ENCODE measurements at places on chromosomes 3 and 15.

DNA sequence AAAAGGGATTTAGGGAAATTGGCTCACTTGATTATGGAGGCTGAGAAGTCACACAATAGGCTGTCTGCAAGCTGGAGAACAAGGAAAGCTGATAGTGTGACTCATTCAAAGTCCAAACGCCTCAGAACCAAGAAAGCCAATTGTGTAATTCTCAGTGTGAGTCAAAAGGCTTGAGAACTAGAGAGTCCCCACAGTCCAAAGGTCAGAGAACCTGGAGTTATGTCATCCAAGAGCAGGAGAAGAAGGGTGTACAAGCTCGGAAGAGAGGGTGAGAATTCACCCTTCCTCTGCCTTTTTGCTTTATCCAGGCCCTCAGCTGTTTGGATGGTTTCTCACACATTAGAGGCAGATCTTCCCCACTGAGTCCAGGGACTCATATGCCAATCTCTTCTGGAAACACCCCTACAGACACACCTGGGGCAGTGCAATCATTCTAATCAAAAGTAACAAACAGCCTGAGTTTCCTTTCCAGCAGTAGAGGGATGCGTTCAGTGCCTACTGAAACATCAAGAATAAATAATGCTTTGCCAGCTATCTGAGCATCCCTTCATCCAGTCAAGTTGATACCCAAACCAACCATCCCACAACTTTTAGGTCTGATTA lies 271.5 kb downstream of the SATB1 start:
- DNase-seq, result no peak

GRCh38 chr15:88802991-88803240 lies 320 bp upstream of the ACAN start:
- DNase-seq, result no peak

- no peak for DNase-seq
Observed at GRCh38 chr3:168467115-168467714, 371.5 kb upstream of the GOLIM4 start.

- no peak for DNase-seq
Observed at GRCh38 chr3:176032043-176032442, 1165.2 kb downstream of the TBL1XR1 start.

GRCh38 chr3:72413228-72413627 lies 435.0 kb downstream of the SHQ1 start:
- DNase-seq, result no peak

DNA sequence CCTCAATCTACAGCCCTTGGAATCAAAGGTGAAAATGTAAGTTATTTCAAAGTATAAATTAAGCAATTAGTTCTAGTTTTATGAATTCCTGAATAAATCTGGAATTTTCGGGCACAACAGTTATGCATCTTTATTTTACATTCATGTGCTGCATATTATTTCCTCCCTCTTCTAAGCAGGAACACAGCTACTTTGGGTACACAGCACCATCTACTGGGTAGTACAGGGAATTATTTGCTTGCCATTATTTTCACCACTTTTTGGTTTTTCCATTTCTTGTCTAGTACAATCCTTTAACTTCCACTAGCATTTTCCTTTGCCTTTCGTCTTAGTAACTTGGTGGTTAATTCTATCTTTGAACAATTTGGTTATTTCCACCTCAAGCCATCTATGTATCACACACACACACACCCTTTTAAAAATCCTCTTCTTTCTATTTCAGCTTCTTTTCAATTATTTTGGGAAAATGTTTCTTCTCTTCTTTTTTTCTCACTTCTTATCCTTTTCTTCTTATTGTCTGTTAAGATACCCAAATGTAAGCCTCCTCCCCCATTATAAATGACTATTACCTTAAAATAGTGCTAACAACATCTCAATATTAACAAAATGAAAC lies 451.0 kb downstream of the MFSD1 start:
- DNase-seq, result no peak

- no peak for DNase-seq
Observed at GRCh38 chr3:190618330-190619030, 104.6 kb downstream of the IL1RAP start.

DNA sequence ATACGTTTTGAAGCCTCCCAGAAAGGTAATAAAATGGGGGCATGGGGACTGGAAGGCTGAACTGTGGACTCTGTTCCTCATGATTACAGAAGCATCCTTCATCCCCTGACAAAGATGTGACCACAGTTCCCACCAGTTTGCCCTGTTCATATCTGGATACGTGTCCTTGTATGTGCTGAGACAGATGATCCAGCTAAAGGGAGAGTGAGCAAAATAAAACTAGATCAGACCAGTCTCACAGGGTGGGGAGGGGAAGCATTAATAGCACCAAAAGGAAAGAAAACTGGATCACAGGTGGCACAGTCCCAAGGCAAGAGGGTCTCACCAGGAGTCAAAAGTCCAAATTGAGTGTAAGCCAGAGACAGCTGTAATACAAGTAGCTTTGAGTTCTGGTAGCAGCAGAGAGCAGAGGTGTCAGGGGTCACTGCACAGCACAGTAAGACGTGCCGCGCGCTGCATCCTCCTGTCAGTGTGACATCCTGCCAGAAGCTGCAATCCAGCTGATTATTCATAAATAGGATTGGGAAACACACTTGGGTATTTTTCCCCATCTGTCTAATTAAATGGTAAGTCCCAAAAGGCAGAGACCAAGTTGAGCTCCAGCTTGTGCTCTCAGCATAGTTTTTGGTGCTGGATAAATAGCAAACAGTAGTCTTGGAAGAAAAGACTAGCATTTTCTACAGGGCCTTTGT lies 560.0 kb upstream of the CFAP20DC start:
- DNase-seq, result no peak

GRCh38 chr15:67000896-67001295 lies 64.5 kb upstream of the SMAD3 start:
- DNase-seq, result no peak

GRCh38 chr15:70071799-70072198 lies 25.9 kb downstream of the TLE3 start:
- DNase-seq, result no peak

DNA sequence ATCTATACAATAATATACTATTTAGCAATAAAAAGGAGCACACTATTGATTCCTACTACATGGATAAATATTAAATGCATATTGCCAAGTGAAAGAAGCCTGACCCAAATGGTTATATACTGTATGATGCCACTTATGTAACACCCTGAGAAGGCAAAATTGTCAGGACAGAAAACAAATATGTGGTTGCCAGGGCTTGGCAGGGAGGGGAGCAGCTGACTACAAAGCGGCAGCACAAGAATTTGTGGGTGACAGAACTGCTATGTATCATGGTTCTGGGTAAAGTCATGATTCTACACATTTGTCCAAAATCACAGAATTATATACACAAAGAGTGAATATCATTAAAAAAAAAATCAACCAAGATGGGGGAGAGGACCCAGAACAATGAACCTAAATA lies 22.5 kb downstream of the TBC1D2B start:
- DNase-seq, result no peak

DNA sequence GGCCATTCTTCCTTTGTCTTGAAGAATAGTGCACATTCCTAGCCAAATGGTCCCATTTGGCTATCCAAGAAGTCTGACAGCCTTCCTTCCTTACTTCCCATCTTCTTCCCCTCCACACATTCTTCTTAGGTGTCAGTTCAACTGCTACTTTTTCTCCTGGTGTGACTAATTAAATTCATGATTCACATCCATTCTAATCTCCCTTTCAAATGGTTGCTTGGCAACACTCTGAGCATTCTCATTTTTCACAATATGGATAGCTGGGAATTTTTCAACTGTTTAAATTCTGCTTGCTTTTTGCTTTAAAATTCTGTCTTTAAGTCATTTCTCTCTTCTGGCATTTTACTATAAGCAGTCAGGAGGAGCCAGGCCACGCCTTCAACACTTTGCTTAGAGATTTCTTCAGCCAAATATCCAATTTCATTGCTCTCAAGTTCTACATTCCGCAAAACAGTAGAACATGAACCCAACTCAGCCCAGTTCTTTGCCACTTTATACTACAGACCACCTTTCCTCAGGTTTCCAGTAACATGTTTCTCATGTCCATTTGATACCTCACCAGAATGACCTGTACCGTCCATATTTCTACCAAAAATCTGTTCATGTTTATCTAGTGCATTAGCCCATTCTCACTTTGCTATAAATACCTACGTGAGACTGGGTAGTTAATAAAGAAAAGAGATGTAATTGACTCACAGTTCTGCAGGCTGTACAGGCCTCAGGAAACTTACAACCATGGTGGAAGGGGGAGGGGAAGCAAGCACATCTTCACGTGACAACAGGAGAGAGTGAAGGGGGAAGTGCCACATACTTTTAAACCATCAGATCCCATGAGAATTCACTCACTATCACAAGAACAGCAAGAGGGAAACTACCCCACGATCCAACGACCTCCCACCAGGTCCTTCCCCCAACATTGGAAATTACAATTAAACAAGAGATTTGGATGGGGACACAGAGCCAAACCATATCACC lies 31.9 kb upstream of the MCF2L2 start:
- DNase-seq, result no peak

GRCh38 chr3:58392181-58392580 lies 41.5 kb downstream of the PDHB start:
- DNase-seq, result no peak

GRCh38 chr15:67997996-67998395 lies 56.1 kb upstream of the PIAS1 start:
- no peak for DNase-seq

DNA sequence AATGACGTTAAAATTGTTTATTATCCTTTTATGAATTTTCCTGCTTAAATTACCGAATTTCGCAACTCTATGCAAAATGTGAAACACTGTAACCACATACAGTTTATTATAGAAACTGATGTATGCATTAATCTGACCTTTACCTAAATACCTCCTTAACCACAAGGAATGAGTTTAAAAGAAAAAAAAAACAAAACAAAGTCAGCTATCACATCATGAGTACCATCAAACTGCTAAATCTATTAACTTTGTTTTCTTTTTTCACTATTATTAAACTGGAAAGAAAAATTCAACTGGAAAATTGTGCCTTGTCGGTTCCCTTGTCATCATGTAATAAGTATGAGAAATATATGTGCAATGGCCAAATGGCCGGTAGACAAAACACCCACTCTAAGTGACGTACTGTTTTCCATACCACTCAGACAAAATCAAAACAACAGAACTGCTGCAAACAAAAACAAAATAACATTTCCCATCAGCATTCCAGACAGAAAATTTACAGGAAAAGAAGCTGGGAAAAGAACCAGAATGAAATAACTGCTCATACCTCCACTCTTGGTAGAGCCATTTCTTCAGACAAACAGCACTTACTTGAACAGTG lies 415.3 kb downstream of the FOXP1 start:
- DNase-seq, result no peak

DNA sequence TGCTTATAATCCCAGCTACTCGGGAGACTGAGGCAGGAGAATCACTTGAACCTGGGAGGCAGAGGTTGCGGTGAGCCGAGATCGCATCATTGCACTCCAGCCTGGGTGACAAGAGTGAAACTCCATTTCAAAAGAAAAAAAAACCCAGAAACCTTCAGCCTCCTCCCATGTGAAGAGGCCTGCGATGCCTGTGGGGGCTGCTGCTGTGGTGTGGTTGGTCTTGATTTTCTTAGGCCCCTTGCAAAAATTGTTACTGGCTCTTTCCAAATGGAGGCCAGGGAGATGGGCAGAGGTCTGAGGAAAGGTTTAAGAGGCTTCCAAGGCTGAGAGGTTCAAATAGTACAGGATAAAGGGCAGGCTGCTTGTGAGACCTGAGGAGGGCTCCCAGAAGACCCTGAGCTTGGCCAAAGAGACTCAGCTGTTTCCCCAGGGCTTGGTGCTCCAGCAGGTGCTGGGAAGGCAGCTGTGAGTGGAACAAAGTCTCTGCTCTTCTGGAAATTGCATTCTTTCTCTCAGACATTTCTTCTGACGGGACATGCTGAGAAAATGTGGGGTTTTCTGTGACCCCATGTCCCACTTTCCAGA lies 18.4 kb downstream of the GCSAM start:
- DNase-seq, result no peak

- DNase-seq, result no peak
Observed at GRCh38 chr3:110741891-110742290, 329.7 kb upstream of the NECTIN3 start.

DNA sequence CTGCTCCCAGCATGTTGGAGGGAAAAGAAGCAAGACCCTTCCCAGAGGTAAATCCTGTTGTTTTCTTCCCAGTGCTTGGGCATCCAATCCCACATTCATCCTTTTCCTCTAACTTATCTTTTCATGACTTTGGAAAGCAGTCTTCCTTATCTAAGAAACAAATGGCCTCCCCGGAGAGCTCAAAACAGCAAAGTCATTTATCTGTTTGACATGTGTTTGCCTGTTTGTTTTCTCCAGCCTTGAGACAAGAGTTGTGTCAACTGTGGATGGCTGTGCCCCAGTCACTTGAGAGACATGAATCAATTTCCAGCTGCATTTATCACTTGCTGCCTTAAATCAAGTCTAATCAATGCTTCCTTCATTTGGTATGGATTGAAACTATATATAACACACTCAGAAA lies 103.9 kb downstream of the SHQ1 start:
- DNase-seq, result no peak

DNA sequence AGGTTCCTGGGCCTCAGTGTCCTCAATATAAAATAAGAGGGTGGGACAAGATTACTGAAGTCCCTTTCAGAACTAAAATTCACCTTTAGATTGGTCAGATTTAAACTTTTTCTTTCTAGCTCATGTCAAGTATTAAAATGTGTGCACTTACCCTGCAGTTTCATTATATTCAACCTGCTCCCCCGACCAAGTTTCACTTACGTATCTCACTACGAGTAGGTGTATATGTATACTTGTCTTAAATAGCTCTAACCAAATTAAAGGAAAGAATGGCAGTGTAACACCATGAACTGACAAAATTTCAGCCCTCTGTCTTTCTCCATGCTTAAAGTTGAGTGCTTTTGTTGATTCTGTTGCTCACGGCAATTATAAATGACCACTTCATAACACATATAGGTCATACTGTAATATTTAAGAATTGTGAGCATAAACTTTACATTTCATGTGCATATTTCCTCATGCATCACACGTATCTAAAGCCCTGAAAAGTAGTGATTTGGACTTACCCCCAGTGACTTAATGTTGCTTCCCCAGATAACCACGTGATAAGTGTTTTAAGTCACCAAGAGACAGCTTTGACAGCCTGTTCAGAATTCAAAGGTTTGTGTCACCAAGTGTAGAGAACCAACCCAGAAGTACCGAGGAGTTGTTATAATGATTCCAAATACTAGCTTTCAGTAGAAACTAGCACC lies 70.0 kb downstream of the PGPEP1L start:
- no peak for DNase-seq

- DNase-seq, result no peak
Observed at GRCh38 chr15:69410248-69410874, 3.8 kb upstream of the KIF23 start.

DNA sequence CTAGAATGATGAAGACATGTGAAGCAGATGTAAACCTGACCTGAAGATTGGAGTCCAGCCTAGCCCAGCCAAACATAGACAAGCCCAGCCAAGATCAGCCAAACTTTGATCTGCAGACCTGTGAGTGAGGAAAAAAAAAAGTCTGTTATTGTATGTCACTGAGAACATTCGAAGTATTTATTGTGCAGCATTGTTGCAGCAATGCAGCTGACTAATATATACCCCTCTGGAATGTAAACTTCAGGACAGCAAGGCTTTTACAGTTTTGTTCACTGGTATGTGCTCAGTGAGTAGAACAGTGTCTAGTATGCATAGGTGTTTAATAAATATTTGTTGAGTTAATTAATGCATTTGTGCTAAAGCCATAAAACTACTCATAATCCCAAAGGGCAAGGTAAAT lies 23.4 kb downstream of the TMEM202 start:
- DNase-seq, result no peak

- DNase-seq, result no peak
Observed at GRCh38 chr3:21750080-21750696, 822 bp downstream of the ZNF385D start.

GRCh38 chr3:187997490-187997889 lies 156.5 kb upstream of the LPP start:
- DNase-seq, result no peak

All from activated CD4-positive, alpha-beta T cell treated with anti-CD3 and anti-CD28 coated beads for 24 hours (primary cell).